NCI-H69 (cell line): ENCODE measurements at places on chromosomes 6 and 20.

DNA sequence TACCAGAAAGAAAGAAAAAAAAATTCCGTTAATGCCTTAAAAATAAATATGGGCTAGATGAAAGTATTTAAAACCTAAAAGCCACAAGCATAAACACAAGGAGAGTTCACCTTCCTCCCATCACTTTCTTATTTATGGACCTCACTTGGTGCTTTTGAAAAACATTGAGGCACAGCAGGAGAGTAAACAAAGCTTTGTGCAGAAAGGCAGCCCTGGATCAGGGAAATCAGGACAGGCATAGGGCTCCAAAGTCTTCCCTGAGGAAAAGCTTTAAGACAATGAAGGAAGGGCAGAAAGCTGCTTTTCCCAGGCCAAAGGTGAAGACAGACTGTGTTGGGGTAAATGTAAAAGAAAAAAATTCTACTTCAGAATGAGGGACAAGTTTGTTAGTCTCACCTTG, 207.9 kb downstream of the CLVS2 start:
- DNase-seq: no peak

- no peak for DNase-seq
These were observed 172.1 kb upstream of the OLIG3 start for GRCh38 chr6:137666202-137666774.

- peak; percentile 81 for DNase-seq
These were observed 1.6 kb upstream of the DBNDD2 start for GRCh38 chr20:45406260-45407066.

DNA sequence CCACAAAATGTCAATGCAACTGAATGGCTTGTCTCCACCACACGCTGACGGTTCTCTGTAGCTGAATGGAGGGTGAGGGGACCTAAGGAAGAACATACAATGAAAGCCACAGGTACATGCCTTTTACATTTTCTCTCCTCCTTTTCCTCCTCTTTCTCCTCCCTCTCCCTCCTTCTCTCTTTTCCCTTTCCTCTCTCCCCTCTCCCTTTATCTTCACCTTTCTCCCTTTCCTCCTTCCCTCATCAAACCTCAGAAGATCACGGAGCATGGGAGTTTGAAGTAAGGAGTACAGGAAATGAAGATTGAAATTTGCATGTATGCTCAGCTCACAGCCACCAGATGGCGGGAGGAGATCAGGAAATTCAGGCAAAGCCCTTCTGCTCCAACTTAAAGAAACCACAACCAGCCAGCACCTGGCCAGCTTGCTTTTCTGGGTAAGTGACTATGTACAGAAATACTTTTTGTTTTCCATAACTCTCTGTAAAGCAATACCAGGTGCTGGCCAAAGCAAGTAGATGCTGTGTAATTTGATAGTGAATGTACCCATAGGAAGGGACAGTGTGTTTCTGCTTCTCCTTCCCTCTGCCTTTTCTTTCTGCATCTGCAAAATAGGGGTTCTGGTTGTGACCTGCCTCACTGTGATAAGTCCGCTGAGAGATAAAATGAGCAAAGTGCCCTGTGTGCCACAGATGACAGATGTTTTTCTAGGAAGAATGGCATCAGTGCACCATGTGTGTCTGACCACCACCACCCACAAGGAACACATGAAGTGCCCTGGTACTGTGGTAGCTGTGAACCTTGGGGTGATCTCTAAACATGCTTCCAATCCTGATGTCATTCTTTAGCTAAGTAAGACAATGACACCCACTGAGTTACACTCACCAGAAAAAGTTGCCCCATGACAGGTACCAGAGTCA, 18.6 kb upstream of the FOXO3 start:
- DNase-seq: peak; percentile 88

- DNase-seq: peak; percentile 59
These were observed 398.7 kb downstream of the ZFAND3 start for GRCh38 chr6:38218235-38218634.

DNA sequence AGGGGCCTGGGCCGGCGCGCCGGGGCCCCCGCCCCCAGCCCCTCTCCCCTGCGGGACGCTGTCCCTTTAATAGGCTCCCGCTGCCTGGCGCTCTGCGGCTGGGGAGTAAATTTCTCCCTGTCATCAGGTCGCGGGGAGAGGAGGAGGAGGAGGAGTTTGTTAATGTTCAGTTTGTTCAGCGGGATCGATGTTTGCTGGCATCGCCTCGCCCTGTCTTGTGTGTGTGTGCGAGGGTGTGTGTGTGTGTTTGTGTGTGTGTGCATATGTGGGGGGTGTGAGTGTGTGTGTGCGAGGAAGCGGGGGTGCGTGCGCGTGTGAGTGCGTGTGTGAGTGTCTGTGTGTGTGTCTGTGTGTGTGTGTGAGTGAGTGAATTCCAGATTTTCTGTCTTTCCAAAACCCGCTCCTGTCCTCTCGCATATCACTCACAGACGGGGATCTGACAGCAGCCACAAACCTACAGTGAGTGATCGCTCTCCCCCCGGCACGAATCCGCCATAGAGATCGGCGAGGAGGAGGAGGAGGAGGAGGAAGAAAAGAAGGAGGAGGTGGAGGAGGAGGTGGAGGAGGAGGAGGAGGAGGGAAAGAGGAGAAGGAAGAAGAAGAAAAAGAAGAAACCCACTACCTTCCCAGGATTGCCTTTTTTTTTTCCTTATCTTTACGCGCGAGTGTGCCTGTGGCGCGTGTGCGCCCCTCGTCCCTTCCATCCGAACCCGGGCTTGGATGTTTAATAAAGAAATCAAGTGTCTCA, at the start of gene TSHZ2:
TSS of gene TSHZ2 (plus strand) at position 169 of the 748 bp plus-strand sequence. CDS start 936 bp downstream, outside the sequence.
- DNase-seq: peak; percentile 82
